NCI-H1048 (cell line): ENCODE measurements at places on chromosomes 5 and 9.

GRCh38 chr9:131278702-131279111, 2.4 kb upstream of the FAM78A start:
- no peak for DNase-seq

DNA sequence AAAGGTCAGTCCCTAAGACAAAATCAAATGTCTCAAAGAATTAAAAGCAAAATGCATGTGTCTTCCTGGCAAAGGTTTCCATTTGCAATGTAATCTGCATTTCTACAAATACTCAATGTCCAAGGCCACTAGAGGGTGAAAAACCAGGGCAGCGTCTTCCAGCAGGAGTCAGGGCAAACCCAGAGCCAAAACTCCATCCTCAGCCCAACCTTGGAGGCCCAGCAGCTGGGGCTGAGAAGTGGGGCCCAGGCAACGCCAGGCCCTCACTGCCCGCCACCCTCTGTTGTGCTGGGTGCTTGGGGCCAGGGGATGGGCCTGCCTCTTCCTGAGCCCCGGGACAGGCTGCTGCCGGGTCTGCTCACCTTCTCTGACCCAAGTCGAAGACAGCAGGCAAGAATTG, 200.1 kb downstream of the PAX5 start:
- DNase-seq: no peak

- DNase-seq: no peak
Observed at GRCh38 chr9:132945186-132946130, 1.0 kb upstream of the TSC1 start.

DNA sequence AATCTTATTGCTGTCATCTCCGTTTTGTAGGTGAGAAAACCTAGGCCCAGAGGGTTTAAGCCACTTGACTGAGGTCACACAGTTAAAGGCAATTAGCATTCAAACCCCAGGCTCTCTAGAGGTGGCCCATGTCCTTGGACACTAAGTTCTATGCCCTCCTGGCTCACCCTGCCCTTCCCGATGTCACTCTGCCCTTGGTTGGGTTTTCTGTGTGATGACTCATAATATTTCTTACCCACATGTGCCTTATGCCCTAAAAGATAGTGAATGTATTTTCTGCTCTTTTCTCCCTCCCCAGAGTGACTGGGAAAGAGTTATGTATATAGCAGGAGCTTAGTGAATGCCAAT, 174.5 kb upstream of the PITX1 start:
- DNase-seq: no peak

GRCh38 chr5:79878721-79879336, 112.2 kb downstream of the MTX3 start:
- DNase-seq: no peak

DNA sequence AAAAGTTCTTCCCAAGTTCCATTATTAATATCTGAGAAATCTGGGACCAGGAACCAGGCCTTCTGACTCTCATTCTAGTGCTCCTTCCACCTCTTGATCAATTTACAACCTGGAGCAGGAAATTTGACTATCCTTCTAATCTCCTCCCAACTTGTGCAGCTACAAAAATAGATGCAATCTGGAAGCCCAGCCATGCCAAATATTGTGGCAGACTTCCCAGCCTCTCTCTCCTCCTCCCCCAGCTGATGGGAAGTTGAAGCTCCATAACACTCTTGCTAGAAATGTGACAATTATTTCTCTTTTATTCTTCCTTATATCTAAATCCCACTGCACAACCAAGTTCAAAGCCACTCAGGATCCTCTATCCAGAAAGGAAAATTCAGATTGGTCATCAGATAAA, 252.1 kb downstream of the SEC61B start:
- no peak for DNase-seq

- DNase-seq: no peak
Observed at GRCh38 chr9:8857068-8857925, 1057.7 kb upstream of the DMAC1 start.

DNA sequence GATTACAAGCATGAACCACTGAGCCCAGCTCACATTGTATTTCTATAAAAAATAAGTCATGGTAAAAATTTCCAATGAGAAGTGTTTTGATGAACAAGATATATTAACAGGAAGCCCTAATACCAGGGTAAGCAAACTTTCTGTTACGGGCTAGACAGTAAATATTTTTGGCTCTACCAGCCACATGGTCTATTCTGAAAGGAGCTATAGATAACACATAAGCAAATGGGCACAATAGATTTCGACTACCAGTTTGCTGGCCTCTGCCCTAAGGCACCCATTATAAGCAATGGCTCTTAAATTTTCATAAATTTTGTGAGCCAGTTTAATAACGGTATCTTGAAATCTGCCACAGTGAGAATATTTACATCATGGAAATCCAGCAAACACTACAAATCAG, 8.1 kb downstream of the UBQLN1 start:
- DNase-seq: no peak

DNA sequence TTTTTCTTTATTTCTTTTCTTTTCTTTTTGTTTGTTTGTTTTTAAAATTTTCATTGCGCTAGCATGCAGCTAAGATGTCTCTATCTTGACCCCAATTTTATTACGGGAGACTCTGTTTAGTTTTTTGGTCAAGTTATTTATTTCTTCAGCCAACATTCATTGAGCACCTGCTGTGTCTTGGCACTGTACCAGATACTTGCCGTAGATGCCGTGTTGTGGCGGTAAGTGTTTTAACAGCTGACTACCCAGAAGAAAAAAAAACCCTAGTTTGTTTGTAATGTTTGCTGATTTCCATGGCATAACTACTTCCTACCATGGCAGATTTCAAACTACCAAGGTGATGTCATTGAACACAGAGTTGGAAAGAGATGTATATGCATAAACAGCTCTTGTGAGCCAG, 65.0 kb downstream of the UGCG start:
- no peak for DNase-seq

- no peak for DNase-seq
Observed at GRCh38 chr9:396396-396795, 181.7 kb downstream of the DOCK8 start.

GRCh38 chr5:139982157-139982974, 60.7 kb downstream of the NRG2 start:
- no peak for DNase-seq

DNA sequence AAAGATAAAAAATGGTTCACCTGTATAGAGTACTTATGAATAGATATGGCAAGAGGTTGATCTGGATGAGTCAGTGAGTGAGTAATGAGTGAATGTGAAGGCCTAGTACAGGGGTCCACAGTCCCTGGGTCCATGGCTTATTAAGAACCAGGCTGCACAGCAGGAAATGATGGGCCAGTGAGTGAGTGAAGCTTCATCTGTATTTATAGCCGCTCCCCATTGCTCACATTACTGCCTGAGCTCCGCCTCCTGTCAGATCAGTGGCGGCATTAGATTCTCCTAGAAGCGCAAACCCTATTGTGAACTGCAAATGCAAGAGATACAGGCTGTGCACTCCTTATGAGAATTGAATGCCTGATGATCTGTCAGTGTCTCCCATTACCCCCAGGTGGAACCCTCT, 307.7 kb upstream of the ZNF608 start:
- no peak for DNase-seq

GRCh38 chr5:135729321-135729786, 105.1 kb upstream of the SLC25A48 start:
- no peak for DNase-seq

- no peak for DNase-seq
Observed at GRCh38 chr5:7068156-7068555, 327.8 kb upstream of the ADCY2 start.

DNA sequence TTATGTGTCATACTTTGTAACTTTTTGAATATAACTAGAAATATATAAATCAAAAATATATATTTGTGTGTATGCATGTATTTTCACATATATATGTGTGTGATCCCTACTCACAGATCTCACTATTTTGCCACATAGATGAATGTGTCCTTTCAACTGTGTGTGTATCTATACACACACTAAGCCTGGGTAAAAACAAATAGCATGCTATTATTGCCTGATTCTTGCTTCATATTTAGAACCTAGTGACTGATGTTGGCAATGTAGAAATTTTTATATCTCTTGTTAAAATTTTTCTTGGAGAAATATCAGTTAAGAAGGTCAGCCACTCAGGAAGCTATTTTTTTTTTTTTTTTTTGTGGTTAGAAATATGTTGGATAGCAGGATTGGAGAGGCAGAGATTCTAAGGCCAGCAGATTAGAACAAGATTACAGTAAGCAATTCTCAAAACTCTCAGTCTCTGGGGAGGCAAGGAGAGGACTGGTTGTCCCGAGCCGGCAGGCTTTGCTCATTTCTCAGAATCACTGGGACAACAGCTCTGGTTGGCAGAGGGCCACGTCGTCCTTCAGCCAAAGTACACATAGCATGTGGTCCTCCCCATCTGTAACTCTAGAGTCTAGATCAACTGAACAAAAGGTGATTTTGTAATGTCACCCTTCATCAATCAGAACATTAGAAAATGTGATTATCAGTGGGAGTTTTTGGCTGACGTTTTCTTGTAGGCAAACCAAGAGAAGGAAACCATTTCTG, 19.7 kb downstream of the C6 start:
- DNase-seq: no peak

- DNase-seq: no peak
Observed at GRCh38 chr9:134271338-134272301, 54.6 kb upstream of the RXRA start.

DNA sequence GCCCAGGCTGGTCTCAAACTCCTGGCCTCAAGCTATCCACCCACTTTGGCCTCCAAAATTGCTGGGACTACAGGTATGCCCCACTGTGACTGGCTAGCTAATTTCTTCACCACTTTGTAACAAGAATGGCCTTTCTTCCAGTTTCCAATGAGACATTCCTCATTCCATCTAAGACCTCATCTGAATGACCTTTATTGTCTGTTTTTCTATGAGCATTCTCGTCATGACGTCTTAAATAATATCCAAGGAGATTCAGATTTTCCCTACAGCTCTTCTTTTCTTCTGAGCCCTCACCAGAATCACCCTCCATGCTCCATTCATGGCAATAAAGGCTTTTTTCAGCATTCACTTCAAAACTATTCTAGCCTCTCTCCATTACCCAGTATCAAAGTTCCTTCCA, 30.2 kb upstream of the STK32A start:
- no peak for DNase-seq

DNA sequence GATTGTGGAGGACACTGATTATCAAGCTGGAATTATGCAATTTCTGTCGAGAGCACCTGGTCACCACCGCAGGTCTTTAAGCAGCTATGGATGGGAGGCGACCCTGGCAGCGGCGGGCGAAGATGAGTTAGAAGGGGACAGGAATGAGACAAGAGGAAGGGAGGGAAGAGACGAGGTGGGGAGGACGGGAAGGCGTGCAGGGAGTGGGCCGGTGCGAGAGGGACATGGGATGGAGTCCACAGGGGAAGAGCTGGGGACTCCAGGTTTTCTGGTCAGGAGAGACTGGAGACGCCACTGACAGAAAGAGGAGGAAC, 192.3 kb downstream of the MELK start:
- no peak for DNase-seq

- no peak for DNase-seq
Observed at GRCh38 chr5:180535573-180535972, 41.4 kb downstream of the CNOT6 start.

DNA sequence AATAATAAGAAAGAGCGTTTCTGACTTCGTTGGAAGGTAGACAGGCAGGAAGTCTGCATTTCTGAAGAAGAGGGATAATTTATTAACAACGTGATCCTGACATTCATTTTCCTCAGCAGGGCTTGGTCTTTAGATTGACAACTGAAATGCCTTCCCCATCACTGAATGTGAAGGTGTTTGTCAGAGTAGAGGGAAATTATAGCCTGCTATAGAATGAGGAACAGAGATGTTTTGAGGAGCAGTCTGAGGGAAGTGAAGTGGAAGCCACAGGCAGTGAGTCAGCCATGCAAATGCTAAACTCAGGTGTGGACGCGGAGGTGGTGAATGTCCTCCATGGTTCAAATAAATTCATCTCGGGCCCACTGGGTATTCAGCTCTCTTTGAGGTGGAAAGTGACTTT, 30.5 kb downstream of the C7 start:
- no peak for DNase-seq

DNA sequence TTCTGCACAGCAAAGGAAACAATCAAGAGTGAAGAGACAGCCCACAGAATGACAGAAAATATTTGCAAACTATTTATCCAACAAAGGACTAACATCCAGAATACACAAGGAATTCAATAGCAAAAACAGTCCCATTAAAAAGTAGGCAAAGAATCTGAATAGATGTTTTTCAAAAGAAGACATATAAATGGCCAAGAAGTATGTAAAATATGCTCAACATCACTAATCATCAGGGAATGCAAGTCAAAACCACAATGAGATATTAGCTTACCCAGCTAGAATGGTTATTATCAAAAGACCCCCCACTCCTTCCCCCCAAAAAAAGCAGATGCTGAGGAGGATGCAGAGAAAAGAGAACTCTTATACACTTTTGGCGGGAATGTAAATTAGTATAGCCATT, 13.4 kb upstream of the OR13C8 start:
- DNase-seq: no peak

DNA sequence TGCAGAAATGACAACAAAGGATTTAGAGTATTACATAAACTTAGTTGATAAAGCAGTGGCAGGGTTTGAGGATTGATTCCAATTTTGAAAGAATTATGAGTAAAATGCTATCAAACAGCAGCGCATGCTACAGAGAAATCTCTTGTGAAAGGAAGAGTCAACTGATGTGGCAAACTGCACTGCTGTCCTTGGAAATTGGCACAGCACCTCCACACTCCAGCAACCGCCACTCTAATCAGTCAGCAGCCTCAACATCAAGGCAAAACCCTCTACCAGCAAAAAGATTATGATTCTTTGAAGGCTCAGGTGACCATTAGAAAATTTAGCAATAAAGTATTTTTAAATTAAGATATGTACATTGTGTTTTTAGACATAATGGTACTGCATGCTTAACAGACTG, 66.4 kb downstream of the AUH start:
- DNase-seq: no peak

- no peak for DNase-seq
Observed at GRCh38 chr9:34578241-34579103, 11.1 kb downstream of the CNTFR start.

DNA sequence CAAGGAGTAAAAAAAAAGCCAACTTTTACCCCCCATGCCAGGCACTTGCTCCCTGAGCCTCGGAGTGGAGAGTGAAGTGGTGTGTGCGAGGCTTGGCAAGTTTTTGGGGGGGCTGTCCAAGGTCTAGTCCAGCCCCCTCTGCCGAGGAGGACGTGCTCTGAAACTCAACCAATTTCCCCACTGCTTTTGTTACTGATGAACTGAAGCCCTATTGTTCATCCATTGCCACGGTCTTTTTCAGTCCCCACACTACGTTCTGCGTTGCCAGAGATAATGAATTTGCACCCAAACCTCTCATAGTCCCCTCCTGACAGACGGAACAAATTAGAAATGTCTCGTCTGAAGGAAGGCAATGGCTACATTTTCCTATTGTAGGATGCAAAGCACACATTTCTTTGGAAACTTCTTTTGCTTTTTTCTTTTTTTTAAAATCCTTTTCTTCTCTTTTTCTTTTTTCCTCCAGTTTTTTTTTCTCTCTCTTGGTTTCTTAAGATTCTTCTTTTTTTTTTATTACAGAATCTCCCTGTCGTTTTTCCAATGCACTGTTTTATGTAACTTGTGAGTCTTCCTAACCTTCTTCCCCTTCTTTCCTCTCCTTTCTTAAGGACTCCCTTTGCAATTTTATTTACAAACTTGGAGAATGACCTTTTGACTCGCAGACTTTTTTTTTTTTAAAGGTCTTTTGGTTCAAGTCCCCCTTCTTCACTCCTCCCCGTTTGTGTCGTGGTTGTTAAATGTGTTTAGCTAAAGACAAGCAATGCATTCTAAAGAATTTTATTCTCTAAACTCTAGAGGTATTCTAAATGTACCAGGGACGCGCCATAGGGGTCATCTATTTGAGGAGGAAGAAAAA, 209.5 kb downstream of the MEF2C start:
- peak; percentile 77 for DNase-seq
